Left ventricle myocardium inferior (tissue), 1 donor: ENCODE measurements at places on chromosomes 16 and 17.

GRCh38 chr17:51730303-51731050 lies 428.0 kb downstream of the CA10 start:
- no peak for DNase-seq

- DNase-seq: peak; percentile 46
These were observed 46.1 kb downstream of the ZNRF1 start for GRCh38 chr16:75044800-75045361.

- DNase-seq: no peak
These were observed 21.3 kb downstream of the KANSL1 start for GRCh38 chr17:46171939-46172338.

DNA sequence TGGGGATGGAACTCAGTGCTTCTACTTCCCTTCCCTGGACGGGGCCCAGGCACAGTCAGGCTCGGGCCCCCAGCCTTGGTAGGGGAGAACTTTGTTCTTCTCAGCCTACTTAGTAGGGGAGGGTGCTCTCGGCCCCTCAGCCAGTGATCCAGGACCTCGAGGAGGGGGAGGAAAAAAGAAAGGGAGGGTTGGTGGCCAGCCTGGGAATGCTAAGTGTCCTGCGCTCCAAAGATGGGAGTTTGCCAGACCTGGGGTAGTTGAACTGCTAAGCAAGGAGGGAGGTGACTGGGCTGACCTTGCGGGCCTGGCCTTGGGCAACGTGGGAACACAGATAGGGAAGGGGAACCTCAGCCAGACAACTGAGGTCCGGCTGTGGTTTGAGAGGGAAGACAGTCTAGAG lies 12.2 kb downstream of the ADGRG1 start:
- no peak for DNase-seq

GRCh38 chr17:44787271-44787940 lies 28.6 kb downstream of the ADAM11 start:
- DNase-seq: no peak

- no peak for DNase-seq
These were observed 18.0 kb upstream of the DBNDD1 start for GRCh38 chr16:90037276-90037675.

DNA sequence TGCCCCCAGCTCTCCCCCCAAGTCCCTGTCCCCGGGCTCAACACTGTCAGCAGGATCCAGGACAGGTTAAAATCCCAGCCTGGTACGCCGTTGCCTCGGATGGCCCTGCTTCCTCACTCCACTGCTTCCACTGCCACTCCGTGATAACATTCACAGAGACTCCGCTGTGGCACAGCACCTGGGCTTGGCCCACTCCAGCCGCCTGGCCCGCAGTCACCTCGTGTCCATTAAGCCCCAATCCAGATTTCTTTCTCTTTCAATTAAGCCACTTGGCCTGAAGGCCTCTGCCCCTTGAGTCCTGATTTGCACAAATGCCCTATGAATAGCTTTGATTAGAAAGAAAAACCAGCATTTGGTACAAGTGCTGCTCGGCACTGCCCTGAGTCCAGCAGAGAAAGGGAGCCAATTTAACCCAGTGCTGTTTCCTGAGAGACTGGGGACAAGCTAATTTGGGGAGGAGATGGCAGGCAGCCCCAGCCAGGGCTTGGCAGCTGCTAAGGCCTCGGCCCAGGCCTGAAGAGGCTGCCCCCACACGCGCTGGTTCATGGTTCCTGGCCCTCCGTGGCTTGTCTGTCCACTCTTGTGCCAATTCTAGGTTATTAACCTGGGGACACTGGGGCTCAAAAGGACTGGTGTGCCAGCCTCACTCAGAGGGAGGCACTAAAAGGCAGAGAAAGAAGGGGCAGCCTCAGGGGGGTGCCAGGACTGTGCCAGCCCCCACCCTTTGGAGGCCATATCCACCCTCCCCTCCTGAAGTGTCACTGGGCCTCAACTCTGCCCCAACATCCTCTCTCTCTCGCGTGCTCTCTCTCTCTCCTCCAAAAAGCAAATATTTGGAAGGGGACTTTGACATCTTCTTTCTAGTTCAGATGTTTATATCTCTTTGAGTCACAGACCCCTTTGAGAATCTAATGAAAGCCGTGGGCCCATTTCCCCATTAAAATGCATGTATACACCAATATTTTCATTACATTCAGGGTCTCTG lies 29.8 kb upstream of the SPPL2C start:
- DNase-seq: no peak
